ENCODE measurements at places on chromosomes 1 and 21. TPM values are rescaled to one million over a fixed set of nuclear protein-coding genes. Genes with fewer than 3 reads are reported as not detected.

TEX50 gene
- total RNA-seq = not detected

NEK7 gene
- total RNA-seq = 69.9 TPM

UBE2U gene
- total RNA-seq = not detected

RGS1 gene
- 10.3 TPM for total RNA-seq

FCRL3 gene
- total RNA-seq = 6.5 TPM

NTNG1 gene
- 0.13 TPM for total RNA-seq

RCSD1 gene
- total RNA-seq = 107 TPM

RPTN gene
- not detected for total RNA-seq

SLC1A7 gene
- not detected for total RNA-seq

CGN gene
- 0.37 TPM for total RNA-seq

OXCT2 gene
- 0.30 TPM for total RNA-seq

MFAP2 gene
- total RNA-seq = not detected

Data from T-cell (primary cell).